ENCODE measurements at places on chromosomes 7 and 10.

GRCh38 chr10:90484518-90484917, 373.3 kb downstream of the HTR7 start:
- DNase-seq, result no peak

- DNase-seq, result no peak
These were observed 6.7 kb upstream of the CYREN start for GRCh38 chr7:135177028-135177696.

GRCh38 chr10:69673521-69673920, 43.5 kb downstream of the FAM241B start:
- DNase-seq, result no peak

GRCh38 chr7:101862280-101863220, 45.1 kb downstream of the CUX1 start:
- no peak for DNase-seq
